T follicular helper cell (primary cell): ENCODE measurements at places on chromosomes 2 and 18.
A peak's percentile ranks its signal among the peaks of the same experiment; 100 is the strongest.

- no peak for DNase-seq
These were observed 88.8 kb upstream of the RPRM start for GRCh38 chr2:153567367-153567766.

GRCh38 chr2:101981504-101981903 lies 10.3 kb upstream of the IL1R2 start:
- no peak for DNase-seq

GRCh38 chr2:4973973-4974372 lies 718.2 kb upstream of the SOX11 start:
- no peak for DNase-seq

DNA sequence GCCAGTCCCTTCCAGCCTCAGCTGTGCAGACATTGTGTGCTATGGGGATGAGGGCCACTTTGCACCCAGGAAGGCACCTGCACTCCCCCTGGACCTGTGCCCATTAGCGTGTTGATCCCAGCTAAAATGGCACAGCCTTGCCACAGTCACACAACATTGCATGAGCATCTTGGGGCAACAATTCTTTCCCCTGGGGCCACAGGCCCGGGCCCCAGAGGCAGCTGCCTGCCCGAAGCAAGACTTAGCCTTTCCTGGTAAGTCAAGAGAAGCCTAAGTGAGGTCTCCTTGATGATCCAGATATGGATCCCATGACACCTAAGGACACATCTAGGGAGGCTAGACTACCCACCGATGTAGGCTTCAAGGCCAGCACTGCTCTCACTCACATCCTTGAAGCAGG lies 202.1 kb downstream of the BCL11A start:
- no peak for DNase-seq

DNA sequence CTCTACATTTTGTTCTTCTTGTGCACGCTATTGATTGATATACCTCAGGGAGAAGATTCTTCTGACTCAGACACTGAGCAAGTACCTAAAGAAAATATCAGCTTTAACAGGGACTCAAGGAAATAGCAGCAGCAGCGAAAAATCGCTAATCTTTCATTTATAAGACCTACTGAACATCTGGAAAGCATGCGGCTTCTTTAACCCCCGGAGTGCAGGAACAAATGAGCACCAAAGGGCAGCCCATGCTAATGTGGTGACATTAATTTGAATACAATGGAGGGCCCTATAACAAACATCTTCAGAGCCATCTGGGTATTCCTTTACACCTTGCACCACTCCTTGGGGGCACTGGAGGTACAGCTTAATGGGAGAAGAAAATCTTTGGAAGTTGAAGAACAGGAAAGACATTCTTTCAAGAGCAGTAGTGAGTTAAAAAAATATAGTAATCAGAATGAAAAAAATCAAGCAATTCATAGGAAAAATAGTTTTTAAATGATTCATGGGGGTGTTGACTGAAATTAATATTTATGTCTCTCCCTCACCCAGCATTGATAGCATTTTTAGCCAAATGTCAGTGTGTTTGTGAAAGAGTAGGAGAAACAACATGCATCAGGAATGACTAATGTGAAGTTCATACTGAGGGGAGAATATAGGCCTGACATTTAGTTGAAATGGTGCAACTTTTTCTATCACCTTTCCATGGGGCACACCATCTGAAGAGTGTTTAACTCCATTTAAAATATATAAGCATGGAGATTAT lies 281.7 kb downstream of the HRH4 start:
- DNase-seq = no peak

- no peak for DNase-seq
These were observed 24.8 kb upstream of the LMAN1 start for GRCh38 chr18:59383851-59384250.

GRCh38 chr2:122077771-122078170 lies 322.3 kb downstream of the TSN start:
- DNase-seq = no peak

DNA sequence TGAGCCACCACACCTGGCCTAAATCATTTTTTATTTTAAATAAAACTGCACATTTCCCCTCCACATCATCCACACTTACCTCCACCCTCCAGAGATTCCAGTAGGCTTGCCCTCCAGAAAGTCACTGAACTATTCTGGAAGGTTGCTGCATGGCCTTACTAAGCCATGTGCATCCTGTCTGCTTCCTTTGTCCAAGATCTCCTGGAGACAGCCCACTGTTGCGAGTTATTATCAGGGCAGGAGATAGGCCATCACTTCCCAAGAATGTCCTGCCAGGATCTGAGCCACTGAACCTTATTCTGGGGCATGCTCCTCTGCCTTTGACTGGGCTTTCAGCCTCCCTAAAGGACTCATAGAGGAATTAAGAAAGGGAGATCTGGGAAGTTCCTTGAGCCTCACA lies 26.8 kb downstream of the CCDC68 start:
- DNase-seq = no peak

- DNase-seq = no peak
These were observed 40.9 kb upstream of the STPG4 start for GRCh38 chr2:47196046-47196445.

GRCh38 chr18:73119574-73119973 lies 251.8 kb upstream of the NETO1 start:
- DNase-seq = no peak

DNA sequence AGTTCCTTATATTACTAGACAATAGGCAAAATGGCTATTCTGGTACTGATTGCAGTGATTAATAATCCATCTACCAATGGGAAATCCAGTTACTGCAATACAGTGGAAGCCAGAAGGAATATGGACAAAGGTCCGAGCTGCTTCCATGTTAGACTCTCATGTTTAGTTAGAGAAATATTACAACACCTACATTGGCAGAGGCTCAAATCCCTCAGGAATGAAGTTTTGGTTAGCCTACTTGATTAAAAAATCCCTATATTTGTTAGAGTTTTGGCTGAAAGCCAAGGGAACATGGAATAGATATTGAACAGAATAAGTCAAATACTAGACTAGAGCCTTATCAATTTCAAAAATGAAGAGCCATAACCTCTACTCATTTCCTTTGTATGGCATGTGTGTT lies 48.5 kb downstream of the ARL6IP6 start:
- no peak for DNase-seq

- DNase-seq = no peak
These were observed 18.4 kb upstream of the HPCAL1 start for GRCh38 chr2:10284108-10284870.

- DNase-seq = no peak
These were observed 298.5 kb downstream of the INSIG2 start for GRCh38 chr2:118386641-118387302.

GRCh38 chr2:176490061-176490861 lies 221.0 kb downstream of the MTX2 start:
- DNase-seq = no peak

DNA sequence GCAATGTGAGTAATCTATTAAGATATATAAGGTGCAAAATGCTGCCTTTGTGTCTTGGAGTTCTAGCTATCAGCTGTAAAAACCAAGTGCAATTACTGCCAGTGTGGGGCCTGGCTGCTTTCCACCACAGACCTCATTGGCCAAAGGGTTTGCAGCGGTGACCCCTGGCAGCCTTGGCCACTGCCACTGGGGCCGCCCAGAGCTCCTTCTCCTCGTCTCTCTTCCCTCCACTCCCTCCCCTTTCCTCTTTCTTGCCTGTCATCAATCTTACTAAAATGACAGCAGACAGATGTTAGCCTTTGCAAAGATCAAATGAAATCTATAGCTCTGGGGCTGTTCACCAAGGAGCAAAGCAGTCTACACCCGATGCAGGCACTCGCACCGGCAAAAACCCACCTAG lies 986.3 kb downstream of the BCL11A start:
- DNase-seq = no peak

DNA sequence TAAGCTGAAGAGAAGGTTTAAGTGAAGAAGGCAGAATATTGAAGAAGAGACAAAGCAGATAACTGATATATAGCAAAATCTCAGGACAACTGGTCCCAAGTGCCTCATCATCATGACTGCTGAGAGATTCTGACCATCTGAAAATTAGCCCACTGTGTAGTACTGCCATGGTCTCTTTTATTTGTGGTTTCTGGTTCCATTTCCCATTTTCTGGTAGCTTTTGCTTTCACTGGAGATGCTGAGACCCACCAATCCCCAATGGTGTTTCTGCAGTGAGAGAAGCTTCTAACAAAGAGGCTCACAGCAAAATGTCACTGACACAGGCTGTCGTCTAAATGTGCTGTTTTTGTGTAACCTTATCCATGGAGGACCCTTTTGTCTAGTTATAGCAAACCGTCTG lies 79.5 kb downstream of the TMEM163 start:
- DNase-seq = no peak

DNA sequence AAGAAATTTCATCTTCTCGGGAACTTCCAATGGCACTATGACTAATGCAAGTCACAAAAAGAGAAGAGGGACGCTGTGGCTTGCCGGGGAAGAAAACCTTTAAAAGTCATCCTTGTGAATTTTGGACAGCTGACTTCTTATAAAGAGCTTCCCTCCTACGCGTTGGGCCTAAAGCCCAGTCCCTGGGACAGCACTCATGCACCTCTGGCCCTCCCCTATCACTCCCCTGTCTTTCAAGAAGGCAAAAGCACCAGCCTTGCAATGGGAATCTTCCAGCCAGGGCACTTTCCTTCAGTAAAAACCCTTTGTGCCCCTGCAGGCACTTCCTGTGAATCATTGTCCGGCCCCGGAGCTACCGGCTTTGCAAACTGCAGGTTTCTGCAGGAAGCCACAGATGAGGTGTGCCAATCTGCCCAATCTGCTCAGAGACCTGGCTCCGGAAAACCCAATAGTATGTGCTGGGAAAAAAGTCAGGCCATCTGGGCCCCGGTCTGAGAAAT lies 7.1 kb downstream of the MREG start:
- DNase-seq = no peak

DNA sequence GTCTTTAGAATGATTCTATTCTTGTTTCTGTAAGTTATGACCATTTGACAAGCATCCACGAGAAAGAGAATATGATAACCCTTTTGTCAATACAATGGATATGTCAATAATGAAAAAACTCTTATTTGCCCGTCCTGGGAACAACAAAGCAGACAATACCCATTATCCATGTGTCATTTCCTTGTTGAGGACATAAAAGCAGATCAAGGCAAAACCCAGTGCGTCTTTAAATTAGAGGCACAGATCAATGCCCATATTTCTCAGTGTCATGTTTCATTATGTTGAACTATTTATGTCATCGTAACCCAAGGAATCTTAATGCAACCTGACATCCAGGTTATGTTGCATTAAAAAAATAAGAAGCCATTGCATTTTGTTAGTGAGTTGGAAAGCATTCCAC lies 365.0 kb upstream of the CELF4 start:
- no peak for DNase-seq

DNA sequence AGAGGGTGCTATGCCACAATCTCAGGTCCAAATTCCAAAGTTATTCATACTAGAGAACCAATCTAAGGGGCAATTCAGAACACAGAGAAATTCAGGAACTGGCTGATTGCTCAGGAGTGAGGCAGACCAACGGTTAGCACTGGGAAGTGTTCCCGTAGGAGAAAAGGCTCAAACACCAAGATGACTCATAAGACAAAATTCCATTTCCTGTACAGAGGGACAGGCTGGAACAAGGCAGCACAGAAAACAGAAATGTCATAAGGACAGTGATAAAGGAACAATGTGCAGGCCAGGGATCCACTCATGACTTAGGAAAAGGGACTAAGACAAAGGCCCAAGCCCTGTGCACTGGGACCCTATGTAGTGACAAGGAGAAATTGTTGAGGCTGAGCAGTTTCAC lies 54.2 kb downstream of the PDE1A start:
- DNase-seq = no peak

- DNase-seq = no peak
These were observed 234.8 kb upstream of the SMAD2 start for GRCh38 chr18:48165111-48165866.

DNA sequence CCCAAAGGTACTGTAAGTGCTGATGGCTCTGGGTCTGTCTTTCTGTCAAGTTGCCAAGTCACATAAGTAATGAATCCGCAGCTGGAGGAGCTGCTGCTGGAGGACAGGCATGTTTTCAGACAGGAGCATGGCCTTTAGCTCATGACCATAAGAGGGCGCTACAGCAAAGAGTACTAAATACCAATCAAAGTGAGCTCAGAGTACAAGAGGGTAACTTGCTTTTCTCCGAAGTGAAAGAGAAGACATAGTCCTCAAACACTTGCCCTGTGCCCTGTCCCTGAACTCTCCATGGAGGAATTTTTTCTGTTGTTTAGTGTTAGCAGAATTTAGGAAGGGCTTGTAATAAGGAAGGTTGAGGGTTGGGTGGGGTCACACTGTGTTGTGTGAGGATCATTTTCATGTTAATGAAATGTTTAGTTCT lies 58.0 kb upstream of the EML6 start:
- DNase-seq = peak; percentile 12

DNA sequence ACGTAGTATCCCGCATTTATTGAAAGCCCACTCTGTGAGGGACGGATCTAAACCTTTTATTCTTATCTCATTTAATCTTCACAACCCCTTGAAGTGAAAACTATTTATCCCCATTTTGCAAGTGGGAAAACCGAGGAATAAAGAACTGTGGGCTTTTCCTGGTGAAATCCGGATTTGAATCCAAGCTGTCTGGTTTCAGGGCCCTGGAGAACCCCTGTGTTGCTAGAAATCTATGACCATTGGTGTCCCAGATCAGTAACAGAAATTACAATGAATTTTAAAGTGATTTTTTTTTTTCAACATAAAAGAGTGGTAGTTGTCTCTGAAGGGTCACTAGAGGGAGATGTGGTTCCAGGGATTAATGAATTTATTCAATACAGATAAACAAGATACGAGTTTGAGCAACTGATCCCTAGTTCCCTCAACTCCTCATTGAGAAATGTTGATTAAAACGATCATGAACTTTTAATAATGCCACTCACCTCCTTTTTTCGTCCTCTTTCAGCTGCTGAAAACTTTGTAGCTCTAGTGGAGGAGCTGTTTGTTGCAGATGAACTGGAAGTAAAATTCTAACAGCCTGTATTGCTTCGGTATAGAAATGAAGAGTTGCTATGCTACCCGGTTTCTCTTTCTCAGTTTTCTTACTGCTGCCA lies 940 bp downstream of the XRCC5 start:
- DNase-seq = no peak

DNA sequence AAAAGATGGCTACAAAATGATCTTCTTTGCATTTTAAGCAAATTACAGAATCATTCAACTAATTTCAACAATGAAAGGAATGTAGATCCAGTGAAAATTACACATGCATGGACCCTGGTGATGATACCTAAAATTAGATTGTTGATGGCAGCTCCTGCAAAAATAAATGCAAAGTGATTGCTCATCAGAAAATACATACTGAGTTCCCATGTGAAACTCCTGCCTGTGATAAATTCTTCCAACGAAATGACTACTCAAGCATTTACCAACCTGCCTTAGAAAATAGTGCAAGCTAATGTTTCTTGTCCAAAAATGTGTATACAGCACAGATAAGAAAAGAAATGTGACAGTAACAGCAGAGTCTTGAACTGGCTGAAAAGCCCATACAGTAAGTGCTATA lies 300.0 kb upstream of the REV1 start:
- no peak for DNase-seq

- no peak for DNase-seq
These were observed 6.5 kb downstream of the TTR start for GRCh38 chr18:31598021-31598805.

DNA sequence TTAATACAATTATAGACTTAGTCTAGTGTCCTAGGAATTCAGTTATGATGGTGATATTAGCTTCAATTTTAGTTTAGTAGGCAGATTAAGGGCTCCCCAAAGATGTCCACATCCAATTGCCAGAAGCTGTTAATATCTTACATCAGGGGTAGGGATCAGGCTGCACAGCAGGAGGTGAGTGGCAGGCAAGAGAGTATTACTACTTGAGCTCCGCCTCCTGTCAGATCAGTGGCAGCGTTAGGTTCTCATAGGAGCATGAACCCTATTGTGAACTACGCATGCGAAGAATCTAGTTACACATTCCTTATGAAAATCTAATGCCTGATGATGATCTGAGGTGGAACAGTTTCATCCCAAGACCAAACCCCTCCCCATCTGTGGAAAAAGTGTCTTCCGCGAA lies 54.9 kb downstream of the NYAP2 start:
- DNase-seq = no peak
